Foreskin melanocyte (primary cell): ENCODE measurements at places on chromosomes 5 and 9.
A peak's percentile ranks its signal among the peaks of the same experiment; 100 is the strongest.

GRCh38 chr9:129124506-129125069 lies 13.4 kb downstream of the PTPA start:
- DNase-seq, result no peak

GRCh38 chr5:55220433-55221185 lies 6.5 kb downstream of the MCIDAS start:
- peak; percentile 15 for DNase-seq

DNA sequence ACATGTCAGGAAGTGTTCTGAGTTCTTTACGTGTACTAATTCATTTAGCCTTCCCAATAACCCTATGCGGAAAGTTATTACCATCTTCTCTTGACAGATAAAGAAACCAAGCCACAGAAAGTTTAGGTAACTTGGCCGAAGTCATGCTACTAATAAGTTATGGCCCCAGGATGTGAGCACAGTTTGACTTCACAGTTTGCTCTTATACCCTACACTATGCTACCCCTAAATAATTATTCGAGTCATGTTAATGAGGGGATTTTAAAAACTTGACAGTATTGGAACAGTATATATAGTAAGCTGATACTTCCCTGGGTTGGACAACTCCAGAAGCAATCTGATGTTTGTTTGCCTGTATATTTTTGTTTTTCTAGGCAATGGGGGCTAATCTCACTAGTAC lies 29.4 kb upstream of the PDCD1LG2 start:
- DNase-seq, result no peak

DNA sequence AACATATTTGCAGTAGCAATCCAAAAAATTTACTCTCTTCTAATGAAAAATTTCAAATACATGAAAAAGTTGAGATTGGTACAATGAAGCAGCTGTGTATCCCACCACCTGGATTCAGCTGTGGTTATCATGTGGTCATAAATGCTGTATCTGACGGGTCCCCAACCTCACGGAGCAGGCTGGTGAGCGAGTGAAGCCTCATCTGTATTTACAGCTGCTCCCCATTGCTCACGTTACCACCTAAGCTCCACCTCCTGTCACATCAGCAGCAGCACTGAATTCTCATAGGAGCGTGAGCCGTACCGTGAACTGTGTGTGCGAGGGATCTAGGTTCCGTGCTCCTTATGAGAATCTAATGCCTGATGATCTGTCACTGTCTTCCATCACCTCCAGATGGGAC lies 6.8 kb upstream of the RNF130 start:
- DNase-seq, result no peak

DNA sequence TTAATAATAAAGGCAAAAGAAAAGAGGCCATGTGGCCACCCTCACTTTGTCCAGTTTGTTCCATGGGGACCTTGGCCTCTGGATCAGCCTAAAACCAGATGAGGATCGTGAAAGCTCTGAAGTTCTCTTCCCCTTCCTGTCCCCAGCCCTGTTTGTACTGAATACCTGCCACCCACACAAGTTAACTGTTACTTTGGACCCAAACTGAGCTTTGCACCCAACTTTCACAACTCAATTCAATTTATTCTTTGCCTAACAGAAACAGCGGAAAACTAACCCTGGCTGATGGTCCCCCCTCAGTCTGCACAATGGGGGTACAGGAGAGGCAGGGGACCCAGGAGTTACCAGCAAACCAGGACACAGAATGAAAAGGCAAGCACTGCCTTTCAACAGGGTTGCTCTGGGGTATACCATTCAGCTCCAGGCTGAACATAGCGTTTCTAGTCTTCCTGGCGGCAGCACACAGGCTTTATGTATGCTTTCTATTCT lies 28.2 kb downstream of the ABCA1 start:
- DNase-seq, result no peak

- DNase-seq, result no peak
Observed at GRCh38 chr9:79140751-79141150, 431.0 kb upstream of the TLE4 start.

DNA sequence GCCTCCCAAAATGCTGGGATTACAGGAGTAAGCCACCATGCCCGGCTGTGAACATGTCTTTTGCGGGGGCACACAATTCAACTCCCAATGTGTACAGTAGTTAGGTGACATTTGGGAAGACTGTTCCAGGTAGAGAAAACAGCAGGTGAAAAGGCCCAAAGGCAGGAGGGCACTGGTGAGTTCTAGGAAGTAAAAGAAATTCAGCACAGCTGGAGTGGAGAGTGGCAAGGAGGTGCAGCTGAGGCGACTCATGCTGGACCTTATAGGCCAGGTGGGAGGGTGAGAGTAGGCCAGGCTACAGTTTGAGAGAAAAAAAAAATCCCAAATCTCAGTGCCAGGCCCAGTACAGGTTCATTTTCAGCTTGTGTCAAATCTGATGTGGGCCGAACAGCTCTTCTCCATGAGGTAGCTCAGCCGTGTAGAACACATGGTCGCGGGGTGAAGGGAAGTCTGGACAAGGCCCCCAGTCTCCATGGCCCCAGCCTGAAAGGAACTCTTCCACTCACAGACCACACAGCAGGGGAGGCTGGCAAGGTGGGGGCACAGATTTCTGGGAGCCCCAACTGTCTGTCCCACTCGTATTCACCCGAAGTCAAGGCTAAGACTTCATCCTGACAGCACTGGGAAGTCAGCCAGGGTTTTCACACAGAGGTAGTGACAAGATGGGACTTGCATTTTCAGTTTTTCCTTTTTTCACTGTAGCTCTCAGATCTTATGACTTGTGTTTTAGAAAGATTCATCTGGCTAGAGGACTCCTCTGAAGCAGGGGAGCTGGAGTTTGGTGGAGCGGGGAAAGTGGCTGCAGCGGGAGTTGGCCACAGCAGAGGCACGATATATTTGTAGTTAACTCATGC lies 4.5 kb upstream of the HNRNPAB start:
- no peak for DNase-seq

DNA sequence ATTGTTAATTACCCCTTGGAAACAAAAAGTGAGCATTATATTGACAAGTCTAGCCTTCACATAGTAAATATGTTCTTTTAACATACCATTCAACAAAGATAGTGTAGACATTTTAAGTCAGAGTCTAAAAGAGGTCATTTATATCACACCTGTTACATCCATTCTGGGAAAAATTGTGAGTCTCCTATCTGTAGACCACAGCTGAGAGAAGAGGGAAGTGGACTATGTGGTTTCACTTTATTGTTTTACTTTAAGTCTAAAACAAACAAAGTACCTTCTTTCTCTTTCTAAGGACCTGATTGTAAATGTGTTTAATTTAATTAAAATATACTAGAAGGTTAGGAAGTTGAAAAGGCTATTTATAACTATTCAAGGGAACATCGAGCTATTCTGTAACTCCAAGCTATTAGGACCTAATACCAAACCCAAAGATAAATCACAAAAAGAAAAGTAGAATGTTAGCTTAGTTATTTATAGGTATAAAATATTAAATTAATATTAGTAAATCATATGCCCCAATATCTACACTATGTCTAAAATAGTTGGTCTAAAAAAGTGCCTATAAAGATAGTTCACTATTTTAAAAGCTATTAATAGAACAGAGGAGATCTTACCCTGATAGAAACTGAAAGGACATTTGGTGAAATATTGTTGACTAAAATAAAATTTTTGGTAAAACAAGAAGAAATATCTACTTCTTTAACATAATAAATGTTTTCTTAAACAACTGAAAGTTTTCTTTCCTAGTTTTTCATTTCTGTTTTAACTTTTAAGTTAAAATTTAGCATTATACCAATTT lies 134.9 kb downstream of the TMEM167A start:
- no peak for DNase-seq

DNA sequence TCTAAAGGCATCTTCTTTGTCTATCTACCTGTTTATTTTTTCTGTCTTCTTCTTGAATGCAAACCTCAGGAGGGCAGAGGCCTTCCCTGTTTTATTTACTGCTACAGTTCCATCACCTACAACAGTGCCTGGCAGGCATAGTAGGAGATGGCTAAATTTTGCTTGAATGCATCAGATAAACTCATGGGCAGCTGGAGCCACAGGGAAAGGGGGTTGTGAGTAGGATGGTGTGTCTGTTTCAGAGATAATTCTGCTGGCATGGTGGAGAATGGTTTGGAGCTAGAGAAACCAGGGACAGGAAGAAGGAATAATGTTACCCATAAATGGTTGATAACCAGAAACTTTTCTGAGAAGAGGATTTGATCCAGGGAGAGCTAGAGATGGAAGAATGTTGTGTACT lies 189.8 kb upstream of the BRINP1 start:
- no peak for DNase-seq

- DNase-seq, result no peak
Observed at GRCh38 chr9:132030626-132031325, 48.9 kb downstream of the MED27 start.

- DNase-seq, result no peak
Observed at GRCh38 chr5:150771034-150771795, 7.3 kb upstream of the SMIM3 start.

- no peak for DNase-seq
Observed at GRCh38 chr5:14906628-14907027, 35.0 kb upstream of the ANKH start.

- DNase-seq, result no peak
Observed at GRCh38 chr9:9483175-9483574, 1129.6 kb downstream of the PTPRD start.
